ENCODE measurements at places on chromosomes 16 and 17.
A peak's percentile ranks its signal among the peaks of the same experiment; 100 is the strongest.

DNA sequence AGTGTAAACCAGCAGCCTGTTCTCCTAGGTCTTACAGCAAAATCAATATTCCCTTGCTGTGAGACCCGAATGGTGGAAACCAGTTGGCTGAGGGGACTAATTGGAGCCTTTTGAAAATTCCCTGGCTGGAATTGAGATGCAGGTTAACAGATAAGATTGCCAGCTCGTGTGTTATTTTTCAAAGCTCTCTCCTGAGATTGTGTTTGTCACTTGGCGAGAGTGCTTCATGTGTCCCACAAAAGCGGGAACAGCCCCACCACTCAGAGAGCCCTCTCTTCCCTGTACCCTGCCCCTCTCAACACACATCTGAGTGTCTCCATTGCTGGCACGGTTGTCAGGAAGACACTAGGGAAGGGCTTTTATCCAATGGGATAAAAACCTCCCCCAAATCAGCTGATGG, 356.1 kb downstream of the CPPED1 start:
- no peaks in the 10 kb centered on the region for H3K4me1 ChIP-seq
- H3K27me3 ChIP-seq, result no peaks in the 10 kb centered on the region
- H3K36me3 ChIP-seq, result no peaks in the 10 kb centered on the region

DNA sequence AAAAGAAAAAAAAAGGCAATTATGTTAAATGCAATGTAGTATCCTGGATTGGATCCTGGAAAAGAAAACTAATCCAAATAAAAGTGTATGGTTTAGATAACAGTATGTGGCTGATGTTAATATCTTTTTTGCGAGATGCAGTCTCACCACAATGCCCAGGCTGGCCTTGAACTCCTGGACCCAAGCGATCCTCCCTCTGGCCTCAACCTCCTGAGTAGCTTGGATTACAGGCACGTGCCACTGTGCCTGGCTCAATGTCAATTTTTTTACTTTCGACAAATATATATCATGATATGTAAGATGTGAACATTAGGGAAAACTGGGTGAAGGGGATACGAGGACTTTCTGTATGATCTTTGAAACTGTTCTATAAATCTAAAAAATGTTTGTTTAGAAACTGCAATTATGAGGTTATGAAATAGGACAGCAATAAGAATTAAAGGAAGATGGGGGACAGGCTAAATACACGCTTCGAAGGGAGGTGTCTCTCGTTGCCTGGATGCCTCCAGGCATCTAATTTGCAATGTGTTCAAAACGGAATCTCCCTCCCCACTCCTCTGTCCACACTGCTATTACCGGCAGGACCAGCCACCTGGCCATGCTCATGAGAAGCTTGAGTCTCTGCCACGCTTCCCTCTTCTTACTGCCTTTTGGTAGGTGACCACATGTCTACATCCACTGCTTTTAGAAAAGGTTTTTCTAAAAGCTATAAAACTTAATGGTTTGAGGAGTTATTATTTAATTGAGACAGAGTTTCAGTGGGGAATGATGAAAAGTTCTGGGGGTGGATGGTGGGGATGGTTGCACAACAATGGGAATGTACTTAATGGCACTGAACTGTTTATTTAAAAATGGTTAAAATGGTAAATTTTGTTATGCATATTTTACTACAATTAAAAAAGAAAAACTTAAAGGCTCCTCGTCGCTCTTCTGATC, 15.2 kb downstream of the UBE2O start:
- peaks cover 6% of the 10 kb centered on the region for H3K4me1 ChIP-seq
- peaks cover 5% of the 10 kb centered on the region for H3K36me3 ChIP-seq
- H3K27ac ChIP-seq, result no peak overlapping the region
- H3K27me3 ChIP-seq, result no peaks in the 10 kb centered on the region
- no peak for DNase-seq
- H3K4me3 ChIP-seq, result no peak overlapping the region

DNA sequence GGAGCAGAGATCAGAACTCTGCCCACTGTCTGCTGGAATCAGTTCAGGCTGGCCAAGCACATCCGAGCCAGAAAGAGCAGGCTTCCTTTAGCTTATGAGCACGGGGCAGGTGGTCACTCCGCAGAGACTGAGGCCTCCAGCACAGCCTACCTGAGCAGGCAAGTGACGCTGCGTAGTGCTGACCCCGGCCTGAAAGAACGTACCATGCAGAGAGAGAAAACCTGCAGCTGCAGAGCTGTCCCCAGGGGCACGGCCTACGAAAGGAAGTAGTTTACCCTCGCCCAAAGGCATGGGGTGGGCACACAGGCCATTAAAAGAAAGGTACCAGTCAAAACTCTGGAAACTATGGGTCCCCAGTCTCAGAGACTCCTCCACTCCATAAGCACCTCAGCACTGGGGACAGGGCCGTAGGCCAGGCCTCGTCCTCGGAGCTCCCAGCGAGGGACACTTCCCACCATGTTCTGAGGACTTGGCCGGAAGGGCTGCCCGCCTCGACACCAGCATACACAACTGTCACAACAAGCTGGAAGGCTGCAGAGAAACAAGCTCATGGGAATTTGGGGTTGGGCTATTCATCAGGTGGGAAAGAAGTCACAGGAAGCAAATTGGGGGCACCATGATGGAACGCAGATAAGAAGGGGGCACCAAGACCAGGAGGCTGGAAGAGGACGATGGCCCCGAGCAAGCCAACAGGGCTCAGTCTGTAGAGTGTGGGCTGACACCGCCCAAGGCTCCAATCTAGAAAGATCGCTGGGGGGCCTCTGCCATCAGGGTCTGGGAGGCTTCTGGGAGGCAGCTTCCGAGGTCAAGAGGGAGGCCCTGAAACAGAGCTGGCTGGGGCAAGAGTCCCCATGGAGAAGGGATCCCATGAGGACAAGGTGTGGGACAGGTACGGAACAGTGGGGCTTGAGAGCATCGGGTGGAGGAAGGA, 21.2 kb downstream of the MEAK7 start:
- H3K4me1 ChIP-seq, result no peaks in the 10 kb centered on the region
- no peaks in the 10 kb centered on the region for H3K27me3 ChIP-seq
- peaks cover 10% of the 10 kb centered on the region for H3K36me3 ChIP-seq
- DNase-seq, result no peak
- no peak overlapping the region for H3K27ac ChIP-seq

GRCh38 chr17:17783825-17784656, 52.7 kb downstream of the SREBF1 start:
- DNase-seq, result no peak
- no peak overlapping the region for H3K27ac ChIP-seq

DNA sequence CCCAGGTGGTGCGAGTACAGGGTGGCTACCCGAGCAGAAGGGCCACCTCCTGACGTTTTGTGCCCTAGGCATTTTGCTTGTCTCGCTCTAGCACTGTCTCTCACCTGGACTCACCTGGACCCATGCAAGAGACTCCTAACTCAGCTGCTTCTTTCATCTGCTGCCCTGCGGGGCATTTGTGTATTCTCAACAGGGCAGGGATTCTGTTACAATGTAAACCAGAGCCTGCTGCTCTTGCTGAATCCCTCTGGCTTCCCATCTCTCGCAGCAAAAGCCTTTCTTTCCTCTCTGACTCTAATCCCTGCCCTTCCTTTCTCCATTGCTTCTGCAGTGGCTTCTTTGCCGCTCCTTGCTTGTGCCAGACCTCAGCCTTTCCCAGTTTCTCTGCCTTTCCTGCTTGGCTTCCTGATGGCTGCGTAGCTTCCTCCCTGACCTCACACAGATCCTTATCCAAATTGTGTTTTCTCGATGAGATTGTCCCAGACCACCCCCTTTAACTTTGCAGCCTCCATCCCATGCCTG, 10.2 kb downstream of the ARSG start:
- no peaks in the 10 kb centered on the region for H3K27me3 ChIP-seq
- peaks cover 24% of the 10 kb centered on the region for H3K4me1 ChIP-seq
- DNase-seq, result no peak
- no peaks in the 10 kb centered on the region for H3K36me3 ChIP-seq

DNA sequence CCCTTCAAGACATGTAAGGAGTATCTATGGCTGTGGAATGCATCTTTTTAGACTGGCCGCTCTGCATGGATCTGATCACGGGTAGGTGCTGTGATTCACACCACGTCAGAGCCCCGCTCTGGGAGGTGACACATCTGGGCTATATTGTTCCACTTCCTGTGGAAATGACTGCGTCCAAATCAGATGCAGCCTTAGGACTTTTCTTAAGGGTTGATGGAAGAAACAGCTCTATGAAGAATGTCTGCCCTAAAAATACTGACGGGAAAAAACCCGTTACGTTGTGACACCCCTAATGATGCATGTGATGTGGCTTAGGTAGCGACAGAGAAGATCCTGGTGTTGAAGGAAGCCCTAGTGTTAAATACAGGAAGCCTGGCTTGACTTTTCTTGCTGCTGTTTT, 12.2 kb downstream of the BANP start:
- H3K36me3 ChIP-seq, result peaks cover 10% of the 10 kb centered on the region
- no peak for DNase-seq
- H3K27ac ChIP-seq, result peak overlapping the region; percentile 52
- H3K4me3 ChIP-seq, result no peak overlapping the region

- H3K4me1 ChIP-seq, result no peaks in the 10 kb centered on the region
- H3K27ac ChIP-seq, result no peak overlapping the region
- no peaks in the 10 kb centered on the region for H3K36me3 ChIP-seq
These were observed 3.5 kb upstream of the KRT9 start for GRCh38 chr17:41575336-41575735.

DNA sequence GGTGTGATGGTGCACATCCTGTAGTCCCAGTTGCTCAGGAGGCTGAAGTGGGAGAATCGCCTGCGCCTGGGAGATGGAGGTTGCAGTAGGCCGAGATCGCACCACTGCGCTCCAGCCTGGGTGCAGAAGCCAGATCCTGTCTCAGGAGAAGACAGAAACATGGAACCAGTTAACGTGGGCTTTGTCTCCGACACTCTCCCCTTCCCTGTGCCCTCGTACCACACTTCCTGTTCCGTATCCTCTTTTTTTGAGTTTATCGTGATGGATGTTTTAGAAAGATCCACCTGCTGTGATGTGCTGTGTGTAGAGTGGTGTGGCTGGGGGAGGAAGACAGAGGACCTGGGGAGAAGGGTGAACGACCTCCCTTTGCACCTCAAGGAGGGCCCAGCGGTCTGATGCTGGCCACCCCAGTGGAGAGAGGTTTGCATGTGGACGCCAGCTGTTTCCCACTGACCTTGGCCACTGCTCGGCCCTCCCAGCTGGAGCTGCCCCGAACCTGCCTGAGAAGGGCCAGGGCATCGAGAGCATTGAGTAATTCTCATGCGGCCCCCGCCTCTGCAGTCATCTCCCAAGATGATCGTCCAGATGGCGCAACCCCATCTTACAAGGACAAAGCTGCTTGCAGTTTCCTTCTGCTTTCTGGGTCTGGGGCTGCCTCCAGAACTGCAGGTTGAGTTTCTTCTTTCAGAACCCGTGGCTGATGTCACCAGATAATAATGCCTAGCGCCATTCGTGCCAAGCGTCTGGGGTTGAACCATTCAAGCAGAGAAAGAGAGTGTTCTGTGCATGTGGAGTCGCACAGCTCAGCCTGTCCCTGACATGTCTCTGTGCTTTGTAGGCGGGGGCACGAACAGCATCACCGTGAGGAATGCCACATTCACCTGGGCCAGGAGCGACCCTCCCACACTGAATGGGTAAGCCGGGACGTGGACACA, 126.3 kb downstream of the ABCC1 start:
- no peak overlapping the region for H3K4me3 ChIP-seq
- DNase-seq, result peak; percentile 18
- no peaks in the 10 kb centered on the region for H3K4me1 ChIP-seq
- H3K27me3 ChIP-seq, result no peaks in the 10 kb centered on the region

Measured in thymus (tissue), 14 donors.